ENCODE measurements at places on chromosomes 5 and 9.
A peak's percentile ranks its signal among the peaks of the same experiment; 100 is the strongest.

- DNase-seq: peak; percentile 91
These were observed 5.2 kb upstream of the IRF1 start for GRCh38 chr5:132495667-132496190.

- DNase-seq: no peak
These were observed 27.7 kb upstream of the ZNF622 start for GRCh38 chr5:16493261-16493660.

DNA sequence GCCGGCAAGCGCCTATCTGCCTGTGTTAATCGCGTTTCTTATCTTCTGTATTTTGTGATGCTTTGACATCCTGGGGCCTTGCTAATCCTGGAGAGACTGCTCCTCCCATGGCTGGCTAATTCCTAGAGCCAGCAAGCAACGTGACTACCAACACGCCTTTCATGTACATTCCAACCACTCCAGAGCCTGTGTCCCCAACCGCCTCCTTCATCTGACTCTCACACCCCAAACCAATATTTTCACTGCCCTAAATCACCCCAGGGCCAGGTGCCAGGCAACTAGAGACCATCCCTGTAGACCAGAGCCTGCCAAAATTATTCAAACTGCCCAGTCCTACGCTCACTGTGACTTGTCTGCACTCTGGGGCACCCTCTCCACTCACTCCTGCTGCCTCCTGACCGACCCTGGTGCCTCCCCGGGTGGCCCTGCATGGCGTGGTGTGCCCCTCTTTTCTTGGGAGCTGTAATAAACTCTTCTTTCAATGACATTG lies 50.5 kb upstream of the COL5A1 start:
- no peak for DNase-seq

- DNase-seq: peak; percentile 75
These were observed 27.9 kb upstream of the CEMIP2 start for GRCh38 chr9:71796100-71796767.

GRCh38 chr5:133386662-133387061 lies 225.7 kb downstream of the FSTL4 start:
- DNase-seq: no peak
